ENCODE measurements at places on chromosomes 16 and 17. TPM values are rescaled to one million over a fixed set of nuclear protein-coding genes. Genes with fewer than 3 reads are reported as not detected.

CACNG5 gene
- not detected for total RNA-seq

- no peak for DNase-seq
Observed at GRCh38 chr17:82407255-82407654, 10.9 kb upstream of the HEXD start.

- DNase-seq = no peak
Observed at GRCh38 chr17:2457913-2458312, 53.8 kb downstream of the METTL16 start.

DNA sequence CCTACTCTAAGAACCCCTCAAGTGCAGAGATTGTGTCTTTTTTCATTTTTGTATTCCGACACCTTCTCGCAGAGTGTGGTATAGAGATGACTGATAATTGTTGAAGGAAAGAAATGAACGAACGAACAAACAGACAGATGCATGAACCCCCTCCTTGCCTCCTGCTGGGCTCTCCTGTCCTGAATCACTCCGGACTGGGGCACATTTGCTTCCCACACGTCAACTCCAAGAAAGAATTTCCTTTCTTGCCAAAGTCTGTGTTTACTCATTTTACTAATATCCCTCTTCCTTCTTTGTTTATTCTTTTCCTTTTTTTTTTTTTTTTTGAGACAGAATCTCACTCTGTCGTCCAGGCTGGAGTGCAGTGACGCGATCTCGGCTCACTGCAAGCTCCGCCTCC lies 37.5 kb upstream of the BHLHA9 start:
- no peak for DNase-seq

CDYL2 gene
- total RNA-seq = 0.10 TPM

DNA sequence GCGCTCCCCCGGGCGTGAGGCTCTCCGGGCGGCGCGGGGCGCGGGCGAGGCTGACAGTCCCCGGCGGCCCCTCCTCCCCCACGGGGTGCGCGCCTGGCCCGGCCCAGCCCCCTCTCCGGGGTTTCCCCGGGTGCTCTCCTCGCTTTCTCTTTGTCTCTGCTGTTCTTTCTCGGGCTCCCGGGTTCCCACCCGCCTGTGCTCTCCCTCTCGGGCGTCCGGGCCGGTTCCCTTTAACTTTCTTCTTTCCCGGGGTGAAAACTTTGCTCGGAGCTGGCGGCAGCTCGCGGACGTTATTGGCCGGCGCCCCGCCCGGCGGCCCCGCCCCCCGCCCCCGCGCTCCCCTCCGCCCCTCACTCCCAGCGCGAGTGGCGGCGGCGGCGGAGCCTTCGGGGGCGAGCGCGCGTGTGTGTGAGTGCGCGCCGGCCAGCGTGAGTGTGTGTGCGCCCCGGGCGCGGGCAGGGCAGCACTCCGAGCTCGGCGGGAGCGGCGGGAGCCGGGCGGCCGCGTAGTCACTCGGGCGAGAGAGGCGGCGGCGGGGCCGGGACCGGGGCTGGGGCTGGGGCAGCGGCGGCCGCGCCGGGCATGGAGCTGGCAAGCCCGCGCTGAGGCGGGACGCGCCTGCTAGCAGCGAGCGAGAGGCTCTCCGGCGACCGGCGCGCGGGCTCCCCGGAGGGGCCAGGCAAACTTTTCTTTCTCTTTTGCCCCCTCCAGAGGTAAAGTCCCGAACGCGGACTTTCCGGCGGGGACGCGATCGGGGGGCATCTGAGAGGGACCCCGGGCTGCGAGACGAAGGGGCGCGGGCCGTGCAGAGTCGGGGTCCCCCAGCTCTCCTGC lies at the start of gene NTN1:
Gene NTN1 (plus strand): TSS at position 353 of the 834 bp plus-strand sequence. CDS start 864 bp downstream, outside the sequence.
- no peak for DNase-seq

GRCh38 chr17:7258731-7259554 lies 3.3 kb downstream of the CLDN7 start:
- DNase-seq = peak; percentile 62

- DNase-seq = peak; percentile 72
Observed at GRCh38 chr17:8079291-8080207, 8.0 kb downstream of the ALOX12B start.

DNA sequence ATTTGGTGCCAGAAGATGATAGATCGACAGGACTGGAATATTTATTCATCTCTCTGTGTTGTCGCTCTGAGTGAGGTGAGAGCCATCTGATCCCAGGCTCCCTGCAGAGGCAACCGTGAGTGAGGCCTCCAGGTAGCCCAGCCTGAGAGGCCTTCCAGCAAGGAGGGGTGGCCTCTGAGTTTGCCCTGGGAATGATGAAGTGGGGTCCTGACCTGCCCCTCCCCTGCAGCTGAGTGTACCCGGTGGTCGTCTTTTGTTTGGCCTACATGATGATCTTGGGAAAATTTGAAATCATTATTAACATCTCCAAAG lies 86.4 kb downstream of the CBLN1 start:
- DNase-seq = no peak

DNA sequence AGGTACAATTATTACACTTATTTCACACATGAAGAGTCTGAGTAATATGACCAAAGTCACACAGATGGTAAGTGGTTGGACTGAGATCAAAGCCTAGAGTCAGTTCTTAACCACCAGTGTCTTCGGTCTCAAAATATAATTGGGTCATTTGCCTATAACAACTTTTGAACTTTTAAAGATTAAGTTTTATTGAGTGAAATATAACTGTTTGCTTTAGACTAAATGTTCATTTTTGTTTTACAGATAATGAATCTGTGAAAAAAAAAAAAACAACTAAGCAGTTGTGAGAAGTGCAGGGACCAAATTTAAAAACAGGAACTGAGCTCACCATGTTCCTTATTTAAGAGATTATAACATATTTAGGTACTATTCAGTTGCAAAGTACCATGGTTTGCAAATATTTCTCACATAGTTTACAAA lies 150.1 kb downstream of the ITFG1 start:
- DNase-seq = no peak

- no peak for DNase-seq
Observed at GRCh38 chr17:704111-704864, 10.4 kb downstream of the VPS53 start.

DNA sequence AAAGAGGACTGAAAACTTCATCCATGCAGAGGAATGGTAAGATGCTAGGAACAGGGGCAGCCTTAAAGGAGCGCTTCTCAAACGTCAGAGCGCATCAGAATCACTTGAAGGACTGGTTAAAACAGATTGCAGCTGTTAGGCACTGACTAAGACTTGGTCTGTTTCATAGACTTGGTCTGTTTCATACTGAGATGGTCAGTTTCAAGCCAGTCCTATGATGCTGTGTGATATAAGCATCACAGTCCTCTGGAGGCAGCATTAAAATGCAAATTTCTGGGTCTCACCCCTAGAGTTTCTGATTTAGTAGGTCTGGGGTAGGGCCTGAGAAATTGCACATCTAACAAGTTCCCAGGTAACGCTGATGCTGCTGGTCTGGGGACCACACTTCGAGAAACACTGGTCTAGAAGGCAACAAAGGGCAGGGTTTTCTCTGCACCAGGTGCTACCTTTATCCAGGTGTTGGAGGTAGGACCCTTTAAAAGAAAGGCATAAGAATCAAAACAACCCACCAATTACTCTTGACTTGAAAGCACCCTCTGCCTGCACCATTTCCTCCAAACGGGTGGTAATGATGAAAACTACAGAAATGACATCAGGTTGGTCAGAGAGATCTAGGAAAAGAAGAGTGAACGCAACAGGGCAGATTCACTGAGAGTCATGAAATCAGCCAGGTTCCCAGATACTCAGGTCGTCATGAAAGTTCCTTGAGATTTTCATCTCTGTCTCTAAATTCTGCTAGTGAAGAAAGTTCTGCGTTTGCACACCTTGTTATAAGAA lies 95.0 kb upstream of the RCVRN start:
- no peak for DNase-seq

DNA sequence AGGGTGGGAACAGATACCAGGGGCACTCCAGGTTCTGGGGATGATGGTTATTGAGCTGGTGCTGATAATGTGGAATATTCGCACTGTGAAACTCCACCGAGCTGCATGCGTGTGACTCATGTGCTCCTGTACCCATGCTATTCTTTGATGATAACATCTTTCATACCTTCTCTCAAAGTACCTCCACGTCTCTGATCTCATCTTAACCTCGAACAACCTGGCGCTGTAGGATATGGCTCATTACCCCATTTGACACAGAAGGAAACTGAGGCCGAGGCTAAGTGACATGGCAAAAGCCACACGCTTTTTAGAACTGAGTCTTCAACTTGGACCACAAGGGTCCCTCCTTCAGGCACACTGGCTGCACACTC lies 30.2 kb upstream of the MRPS23 start:
- no peak for DNase-seq

PHLPP2 gene
- 9.0 TPM for total RNA-seq

TNFRSF13B gene
- not detected for total RNA-seq

DNA sequence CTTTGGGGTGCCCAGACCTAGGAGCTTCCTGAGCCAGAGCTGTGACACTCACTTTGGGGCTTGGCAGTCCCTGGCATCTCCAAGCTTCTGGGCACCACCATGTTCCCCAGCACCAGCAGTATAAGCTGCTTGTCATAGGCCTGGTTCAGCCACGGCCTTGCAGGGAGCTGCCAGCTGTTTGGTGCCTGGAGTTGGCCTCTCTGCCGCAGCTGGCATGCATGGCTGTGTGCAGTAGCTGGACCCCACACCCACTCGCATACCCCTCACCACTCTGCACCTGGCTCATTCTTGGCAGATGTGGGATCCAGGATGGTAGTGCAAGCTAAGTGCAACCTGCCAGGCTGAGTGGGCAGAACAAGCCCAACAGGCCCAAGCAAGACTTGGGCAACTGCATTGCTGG lies 73.4 kb upstream of the BRD7 start:
- DNase-seq = no peak

DNA sequence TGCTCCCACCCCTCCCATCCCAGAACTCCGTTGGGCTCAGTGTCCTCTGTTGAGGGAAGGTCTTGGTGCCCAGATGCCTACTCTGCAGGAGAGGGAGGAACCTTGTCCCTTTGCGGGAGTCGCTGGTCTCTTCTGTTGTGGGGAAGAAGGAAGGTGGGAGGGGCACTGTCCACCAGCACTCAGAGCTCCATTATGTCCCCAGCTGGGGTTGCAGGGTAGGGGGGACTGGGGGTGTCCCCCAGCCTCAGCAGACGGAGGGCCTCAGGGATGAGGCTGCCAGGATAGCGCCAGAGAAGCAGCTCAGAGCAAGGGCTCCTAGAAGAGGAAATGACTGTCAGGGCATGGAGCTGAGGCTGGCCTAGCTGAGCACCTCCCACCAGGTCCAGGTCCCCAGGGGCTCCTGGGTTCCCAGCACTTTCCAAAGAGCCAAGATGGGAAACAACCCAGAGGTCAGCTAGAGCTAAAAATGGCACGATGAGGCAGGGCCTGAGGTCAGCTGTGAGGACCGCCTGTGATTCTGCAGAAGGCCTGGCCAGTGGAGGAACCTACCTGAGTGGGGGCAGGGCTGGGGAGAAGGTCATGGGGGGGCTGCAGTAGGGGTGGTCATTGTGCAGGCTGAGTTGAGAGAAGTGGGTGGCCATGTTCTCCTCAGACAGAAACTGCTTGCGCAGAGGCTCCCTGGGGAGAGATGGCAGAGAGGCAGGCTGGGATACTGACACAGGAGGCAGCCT lies 893 bp downstream of the HCFC1R1 start:
- DNase-seq = no peak

DNA sequence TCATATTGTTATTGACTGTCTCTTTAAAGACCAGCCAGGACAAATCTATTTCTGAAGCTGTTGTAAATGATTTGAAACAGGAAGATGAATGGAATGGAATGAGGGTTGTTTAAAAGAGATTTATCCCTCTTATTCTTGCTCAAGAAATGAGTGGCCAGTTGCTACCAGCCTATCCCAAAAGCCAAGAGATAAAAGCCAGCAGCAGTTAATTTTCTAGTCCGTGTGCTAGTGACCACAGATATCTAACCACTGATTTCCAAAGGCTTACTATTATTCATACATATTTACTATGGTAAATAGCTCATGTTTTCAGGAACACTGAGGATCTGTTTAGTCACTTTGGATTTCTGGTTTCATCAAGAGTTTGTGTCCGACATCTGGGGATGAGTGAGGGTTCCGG lies 105.7 kb downstream of the CDH13 start:
- no peak for DNase-seq

SLC22A31 gene
- 53.7 TPM for total RNA-seq

DNA sequence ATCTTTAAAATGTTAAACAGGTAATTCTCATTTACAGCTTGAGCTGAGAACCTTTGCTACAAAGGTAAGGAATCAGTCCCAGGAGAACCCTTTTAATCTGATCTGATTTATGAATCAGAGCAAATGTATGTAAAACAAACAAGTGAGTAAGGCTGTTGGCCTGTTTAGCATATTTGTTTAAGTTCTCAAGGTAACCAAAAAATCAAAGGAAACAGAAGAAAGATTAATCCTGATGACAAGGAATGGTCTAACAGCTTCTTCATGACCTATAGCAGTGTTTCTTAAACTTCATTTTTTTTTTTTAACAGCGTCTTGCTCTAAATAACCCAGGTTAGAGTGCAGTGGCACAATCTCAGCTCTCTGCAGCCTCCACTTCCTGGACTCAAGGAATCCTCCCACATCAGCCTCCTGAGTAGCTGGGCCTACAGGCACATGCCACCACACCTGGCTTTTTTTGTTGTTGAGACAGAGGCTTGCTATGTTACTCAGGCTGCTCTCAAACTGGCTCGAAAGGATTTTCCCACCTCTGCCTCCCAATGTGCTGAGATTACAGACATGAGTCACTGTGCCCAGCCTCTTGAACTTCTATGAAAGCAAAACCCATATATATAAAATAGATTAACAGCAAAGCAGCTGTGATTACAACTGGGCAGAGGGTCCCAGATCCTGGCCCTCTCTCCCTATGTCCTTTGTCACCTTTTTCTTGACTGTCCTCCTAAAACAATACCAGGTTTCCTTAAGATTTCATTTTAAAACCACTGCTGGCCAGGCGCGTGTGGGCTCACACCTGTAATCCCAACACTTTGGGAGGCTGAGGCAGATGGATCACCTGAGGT lies 5.1 kb upstream of the JPT1 start:
- peak; percentile 59 for DNase-seq
